Caudate nucleus (tissue), 63 donors: ENCODE measurements at places on chromosomes 2 and 18.
A peak's percentile ranks its signal among the peaks of the same experiment; 100 is the strongest.

- DNase-seq = no peak
Observed at GRCh38 chr2:131037398-131038257, 55.6 kb downstream of the FAM168B start.

DNA sequence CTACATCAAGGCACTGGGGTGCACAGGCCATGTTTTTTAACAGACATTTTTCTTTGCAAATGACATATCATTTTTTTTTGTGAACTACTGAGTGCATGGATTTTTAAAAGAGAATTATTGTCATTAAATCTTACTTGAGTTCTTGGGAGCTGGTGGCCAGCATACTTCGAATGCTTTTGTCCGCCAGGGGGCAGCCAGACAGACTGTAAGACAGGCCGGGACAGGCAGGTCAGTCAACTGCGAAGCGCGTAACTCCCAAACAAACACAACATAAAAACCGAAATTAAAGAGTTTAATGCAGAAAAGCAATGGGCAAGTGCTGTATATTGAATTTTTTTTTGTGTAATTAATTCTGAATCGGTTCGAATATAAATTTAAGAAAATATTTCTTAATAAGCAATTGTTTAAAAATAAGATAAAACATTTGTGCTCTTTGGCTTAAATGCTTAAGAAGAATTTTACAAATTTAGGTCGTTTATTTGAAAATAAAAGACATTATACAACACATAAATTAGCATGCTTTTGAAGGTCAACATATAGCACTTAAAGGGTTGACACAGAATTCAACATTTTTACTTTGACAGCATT is 142.2 kb upstream of the PXDN start:
- no peak for DNase-seq

- DNase-seq = no peak
Observed at GRCh38 chr2:134692499-134692898, 26.3 kb downstream of the TMEM163 start.

GRCh38 chr2:66462501-66462825 is 27.5 kb downstream of the MEIS1 start:
- no peak for DNase-seq

DNA sequence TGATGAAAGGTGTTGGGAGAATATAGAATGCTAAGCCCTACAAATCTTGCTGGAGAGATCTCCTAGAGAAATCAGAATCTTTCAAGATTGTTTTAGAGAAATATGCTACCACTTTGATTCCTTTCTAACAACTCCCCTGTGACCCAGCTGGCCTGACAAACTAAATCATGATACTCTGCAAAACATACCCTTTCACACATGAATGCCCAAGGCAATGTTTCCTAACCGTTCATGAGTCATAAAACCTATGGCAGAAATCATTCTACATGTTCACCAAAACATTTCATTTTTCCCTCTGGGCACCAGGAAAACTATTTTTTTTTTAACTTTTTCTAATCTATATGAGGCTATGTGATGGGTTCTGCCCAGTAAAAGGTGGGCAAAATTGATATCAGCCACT is 77.8 kb upstream of the SETBP1 start:
- DNase-seq = no peak

DNA sequence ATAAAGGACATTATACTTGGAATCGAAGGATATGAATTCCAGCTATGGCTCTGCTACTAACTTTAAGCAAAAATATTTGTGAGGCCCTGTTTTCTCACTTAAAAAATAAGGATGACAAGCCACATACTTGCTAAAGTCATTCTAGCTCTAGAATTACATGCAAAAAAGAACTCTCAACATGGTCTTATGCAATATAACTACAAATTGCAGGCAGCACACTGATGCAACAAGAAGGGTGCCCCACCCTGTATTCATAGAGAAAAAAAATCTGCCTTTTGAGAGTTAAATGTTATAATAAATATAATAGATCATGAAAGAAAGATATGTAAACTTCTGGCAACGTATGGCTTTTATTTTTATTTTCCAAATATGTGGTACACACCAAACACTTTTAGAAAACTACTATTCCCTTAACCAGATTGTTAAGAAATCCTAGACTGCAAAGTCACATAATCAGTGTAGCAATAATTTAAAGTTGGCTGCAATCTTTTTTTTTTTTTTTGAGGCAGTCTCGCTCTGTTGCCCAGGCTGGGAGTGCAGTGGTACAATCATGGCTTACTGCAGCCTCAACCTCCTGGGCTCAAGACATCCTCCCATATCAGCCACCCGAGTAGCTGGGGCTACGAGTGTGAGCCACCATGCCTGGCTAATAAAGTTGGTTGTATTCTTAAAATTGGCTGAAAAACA is 40.2 kb upstream of the WDSUB1 start:
- no peak for DNase-seq

DNA sequence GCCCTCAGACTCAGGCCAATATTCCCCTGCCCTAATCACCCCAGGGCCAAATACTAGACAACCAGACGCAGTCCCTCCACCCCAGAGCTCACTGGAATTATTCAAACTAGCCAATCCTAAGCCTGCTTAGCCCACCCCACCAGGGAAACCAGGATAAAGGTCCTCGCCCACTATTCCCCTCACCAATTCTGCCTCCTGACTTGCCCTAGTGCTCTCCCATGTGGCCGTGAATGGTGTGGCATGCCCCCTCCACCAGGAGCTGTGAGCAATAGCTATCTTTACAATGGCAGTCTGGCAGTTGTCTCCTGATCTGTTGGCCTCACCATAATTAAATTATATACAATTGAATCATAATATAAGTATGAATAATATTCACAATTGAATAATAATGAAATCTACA is 42.3 kb downstream of the FAM124B start:
- DNase-seq = no peak

DNA sequence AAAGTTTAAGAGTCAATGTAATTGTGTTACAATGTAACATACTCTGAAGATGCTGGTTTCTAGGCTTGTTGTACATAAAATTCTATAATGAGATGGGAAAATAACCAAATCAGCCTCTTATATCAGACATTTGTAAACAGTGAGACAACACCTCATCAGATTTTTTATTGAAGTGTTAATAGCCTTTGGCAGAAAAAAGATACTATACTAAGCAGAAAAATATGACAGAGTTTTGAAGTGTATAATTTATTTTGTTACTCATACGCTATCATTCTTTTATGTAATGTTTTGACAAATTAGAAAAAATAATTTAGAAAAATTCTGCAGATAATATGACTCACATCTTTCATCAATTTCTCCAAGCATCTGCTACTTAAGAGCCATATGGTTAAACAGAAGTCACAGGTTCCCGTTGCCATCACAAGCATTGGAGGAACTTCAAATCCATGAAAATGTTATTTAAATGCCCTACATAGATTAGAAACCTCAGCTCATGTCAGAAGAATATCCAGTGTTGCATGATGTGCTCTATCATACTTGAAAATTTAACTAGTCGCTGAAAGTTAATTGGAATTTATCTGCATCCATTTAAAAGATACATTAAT is 535.4 kb downstream of the LRP1B start:
- DNase-seq = no peak

GRCh38 chr2:37230581-37230980 is 815 bp downstream of the CEBPZ start:
- DNase-seq = no peak

GRCh38 chr18:35444636-35445035 is 53.1 kb downstream of the INO80C start:
- peak; percentile 46 for DNase-seq

GRCh38 chr2:240704651-240705050 is 13.0 kb downstream of the AQP12A start:
- no peak for DNase-seq

GRCh38 chr2:85132834-85133637 is at the start of gene TCF7L1:
Gene TCF7L1, plus strand, starts transcription at chr2:85133392. Its CDS starts 293 bp downstream, at chr2:85133685.
- DNase-seq = peak; percentile 15

DNA sequence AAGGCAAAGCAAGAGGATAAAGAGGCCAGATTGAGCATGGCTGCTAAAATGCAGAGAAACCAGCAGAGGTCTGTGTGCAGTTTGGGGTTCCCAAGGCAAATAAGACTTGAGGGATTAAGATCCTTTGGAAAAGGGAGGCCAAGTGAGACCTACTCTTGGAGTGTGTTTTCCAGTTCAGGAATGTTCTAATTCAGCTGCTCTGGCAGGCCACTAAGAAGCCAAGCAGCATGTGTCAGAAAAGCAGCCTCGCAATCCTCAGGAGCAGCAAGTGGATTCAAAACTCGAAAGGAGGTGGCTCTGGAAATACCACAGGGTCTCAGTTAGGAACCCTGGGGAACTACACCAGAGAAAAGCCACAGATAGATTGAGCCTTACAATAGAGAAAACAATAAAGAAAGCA is 569.2 kb downstream of the METTL4 start:
- no peak for DNase-seq

- DNase-seq = no peak
Observed at GRCh38 chr2:71559828-71560637, 106.7 kb downstream of the DYSF start.

- DNase-seq = no peak
Observed at GRCh38 chr18:63520053-63520685, 22.0 kb upstream of the SERPINB12 start.

GRCh38 chr2:68556381-68556780 is 87.0 kb upstream of the PROKR1 start:
- no peak for DNase-seq

- DNase-seq = no peak
Observed at GRCh38 chr2:121036226-121036692, 248.7 kb downstream of the TFCP2L1 start.

- no peak for DNase-seq
Observed at GRCh38 chr2:200426754-200427153, 83.1 kb downstream of the KCTD18 start.

DNA sequence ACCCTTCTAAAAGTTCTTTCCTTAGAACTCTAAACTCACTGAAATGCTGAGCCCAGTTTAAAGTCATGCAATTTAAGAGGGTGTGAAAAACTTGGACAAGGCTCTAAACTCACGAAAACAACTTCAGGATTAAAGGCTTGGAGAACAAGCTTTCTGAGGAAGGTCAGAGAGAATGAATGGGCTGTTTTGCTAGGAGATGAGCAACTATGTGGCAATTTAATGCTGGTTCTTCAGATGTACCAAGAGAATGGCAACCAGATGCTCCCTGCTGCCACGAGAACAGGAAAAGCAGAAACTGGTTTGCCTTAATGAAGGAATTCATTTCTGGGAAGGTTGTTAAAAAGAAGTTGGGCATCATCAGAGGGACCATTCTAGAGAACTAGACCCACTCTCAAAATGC is 77.8 kb upstream of the PMAIP1 start:
- no peak for DNase-seq

DNA sequence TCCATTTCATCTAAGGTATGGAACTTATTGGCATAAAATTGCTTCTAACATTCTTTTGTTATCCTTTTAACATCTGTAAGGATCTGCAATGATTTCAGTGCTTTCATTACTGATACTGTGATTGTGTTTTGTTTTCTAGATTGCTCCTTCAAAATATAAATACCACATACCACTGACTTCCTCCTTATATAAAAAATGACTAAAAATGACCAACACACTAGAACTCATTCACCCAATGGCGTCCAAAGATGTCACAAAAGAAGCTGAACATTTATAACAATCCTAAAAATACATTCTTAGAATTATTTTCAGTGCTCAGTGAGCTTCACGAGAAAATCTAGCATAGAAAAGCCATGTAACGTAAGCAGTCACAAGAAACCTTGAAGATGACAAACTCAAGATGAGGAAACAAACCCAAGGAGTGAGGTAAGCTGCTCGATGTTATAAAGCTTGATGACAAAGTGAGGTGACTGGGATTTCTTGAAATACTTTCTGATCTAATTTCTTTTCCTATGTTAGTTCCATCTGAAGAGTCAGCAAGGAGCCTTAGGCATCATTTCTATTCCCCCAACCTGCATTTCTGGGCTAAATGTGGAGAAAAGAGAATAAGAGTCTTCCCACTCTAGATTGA is 42.6 kb downstream of the PNO1 start:
- DNase-seq = no peak

GRCh38 chr2:222296911-222297599 is 1.7 kb downstream of the PAX3 start:
- DNase-seq = no peak

GRCh38 chr18:21110713-21111345 is 784 bp downstream of the ROCK1 start:
- DNase-seq = peak; percentile 61

DNA sequence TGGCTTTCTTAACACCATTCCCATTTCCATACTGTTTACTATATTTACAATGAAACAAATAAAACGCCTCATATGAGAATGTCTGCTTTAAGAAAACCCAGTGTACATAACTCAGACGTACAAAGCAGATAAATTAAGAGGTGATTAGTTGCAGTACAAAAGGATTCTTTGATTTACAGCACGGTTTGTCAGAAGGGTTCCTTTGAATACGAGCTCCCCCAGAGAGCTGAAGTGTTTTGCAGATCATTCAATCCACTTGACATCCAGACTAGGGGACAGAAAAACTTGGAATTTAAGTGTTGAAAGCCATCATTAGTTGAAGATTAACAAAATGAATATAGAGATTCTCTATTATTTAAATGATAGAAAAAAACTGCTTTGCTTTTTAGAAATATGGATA is 72.5 kb downstream of the RAPGEF4 start:
- no peak for DNase-seq

- no peak for DNase-seq
Observed at GRCh38 chr2:95384854-95385569, 17.5 kb upstream of the FAHD2A start.
